Stimulated activated CD4-positive, alpha-beta T cell treated with anti-CD3 and anti-CD28 coated beads, Interleukin-12 subunit alpha, Interleukin-12 subunit beta, amount 100 ng/mL, for 24 hours (primary cell): ENCODE measurements at places on chromosomes 1 and 21.

GRCh38 chr1:228097333-228098081, 5.6 kb downstream of the C1orf35 start:
- no peak for DNase-seq

GRCh38 chr1:8423269-8423691, 105.4 kb downstream of the SLC45A1 start:
- DNase-seq, result no peak

- no peak for DNase-seq
These were observed 1.4 kb downstream of the CITED4 start for GRCh38 chr1:40860706-40861223.

DNA sequence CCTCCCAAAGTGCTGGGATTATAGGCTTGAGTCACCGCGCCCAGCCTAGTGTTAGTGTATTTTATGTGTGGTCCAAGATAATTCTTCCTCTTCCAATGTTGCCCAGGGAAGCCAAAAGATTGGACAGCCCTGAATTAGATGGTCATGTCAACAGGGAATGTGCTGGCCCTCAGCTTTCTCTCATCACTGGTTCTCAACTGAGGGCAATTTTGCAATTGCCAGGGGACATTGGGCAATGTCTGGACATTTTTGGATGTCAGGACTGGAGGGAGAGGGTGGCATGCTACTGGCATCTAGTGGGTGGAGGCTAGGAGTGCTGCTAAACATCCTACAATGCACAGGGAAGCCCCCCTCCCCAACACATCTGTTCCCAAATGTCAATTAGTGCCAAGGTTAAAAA, 95.0 kb downstream of the LAMC2 start:
- DNase-seq, result no peak

DNA sequence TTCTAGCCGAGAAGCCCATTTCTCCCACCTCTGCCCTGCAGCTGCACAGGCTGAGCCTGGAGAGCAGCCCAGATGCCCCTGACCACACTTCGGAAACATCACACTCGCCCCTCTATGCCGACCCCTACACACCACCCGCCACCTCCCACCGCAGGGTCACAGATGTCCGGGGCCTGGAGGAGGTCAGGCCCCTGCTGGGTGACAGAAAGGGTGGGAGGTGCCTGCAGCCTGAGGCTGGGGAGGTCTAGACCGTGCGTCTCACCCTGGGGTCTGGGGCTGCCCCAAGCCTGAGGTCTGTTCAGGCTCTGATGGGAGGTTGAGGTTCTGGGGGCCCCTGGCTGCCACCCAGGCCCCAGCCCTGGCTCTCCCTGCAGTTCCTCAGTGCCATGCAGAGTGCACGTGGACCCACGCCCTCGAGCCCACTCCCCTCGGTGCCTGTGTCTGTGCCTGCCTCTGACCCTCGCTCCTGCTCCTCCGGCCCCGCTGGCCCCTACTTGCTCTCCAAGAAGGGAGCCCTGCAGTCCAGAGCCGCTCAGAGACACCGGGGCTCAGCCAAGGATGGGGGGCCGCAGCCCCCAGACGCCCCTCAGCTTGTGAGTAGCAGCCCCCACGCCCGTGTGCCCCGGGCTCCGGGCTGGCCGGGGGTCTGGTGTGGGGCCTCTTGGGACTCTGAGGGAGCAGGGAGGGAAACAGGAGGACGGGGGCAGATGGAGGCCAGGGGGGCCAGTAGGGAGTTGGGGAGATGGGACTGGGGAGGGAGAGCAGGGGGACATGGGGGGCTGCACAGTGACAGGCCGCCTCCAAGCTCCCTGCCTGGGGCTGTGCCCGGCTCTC, 7.4 kb downstream of the PLEKHN1 start:
- DNase-seq, result no peak

- no peak for DNase-seq
These were observed 4.2 kb downstream of the GPR25 start for GRCh38 chr1:200877010-200877409.

GRCh38 chr1:89125913-89126580, at the start of gene GBP2:
TSS of gene GBP2 (minus strand) at chr1:89126114. CDS start at chr1:89121966, 4,148 bp downstream.
- DNase-seq, result no peak

GRCh38 chr1:228500143-228500734, 13.1 kb downstream of the RNF187 start:
- DNase-seq, result no peak
